CD4-positive, alpha-beta T cell treated with Interleukin-21 for 1 hour (primary cell): ENCODE measurements at places on chromosomes 11 and 22.

- DNase-seq = peak; percentile 63
These were observed 643 bp downstream of the TIGD3 start for GRCh38 chr11:65355013-65355775.

- DNase-seq = no peak
These were observed 2.9 kb downstream of the MYBPC3 start for GRCh38 chr11:47349521-47350095.

GRCh38 chr11:36316049-36316448 is 20.0 kb downstream of the PRR5L start:
- no peak for DNase-seq

DNA sequence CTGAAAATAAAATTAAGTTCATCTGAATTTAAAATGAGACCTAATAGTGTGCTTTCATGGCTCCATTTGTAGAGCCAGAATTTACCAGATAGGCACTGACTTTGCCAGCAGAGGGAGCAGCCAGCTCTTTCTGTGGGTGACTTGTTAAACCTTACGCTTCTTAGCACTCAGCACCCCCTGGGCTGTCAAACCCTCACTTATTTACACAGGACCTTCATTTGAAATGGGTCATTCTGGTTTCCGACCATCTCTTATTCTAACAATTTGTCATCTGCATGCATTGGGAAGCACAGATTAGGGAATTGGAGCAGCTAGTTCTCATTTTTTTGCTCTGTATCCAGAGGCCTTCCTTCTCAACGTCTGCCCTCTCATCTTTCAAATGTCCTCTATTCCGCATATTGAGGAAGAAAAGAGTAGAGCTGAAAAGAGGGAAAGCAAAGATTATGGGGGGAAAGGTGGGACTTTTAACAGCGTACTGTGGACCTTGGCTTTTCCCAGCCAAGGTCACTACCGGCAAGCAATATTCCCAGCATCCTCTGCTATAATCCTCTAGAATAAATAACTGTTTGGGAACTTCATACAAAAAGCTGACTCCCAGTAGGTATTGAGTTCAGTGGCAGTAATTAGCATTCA is 3.1 kb downstream of the ASRGL1 start:
- DNase-seq = peak; percentile 69

- no peak for DNase-seq
These were observed 40.3 kb downstream of the OR5B17 start for GRCh38 chr11:58318532-58318931.

GRCh38 chr11:75668451-75669297 is at the start of gene MAP6:
TSS of gene MAP6 (minus strand) at chr11:75669038. CDS start at chr11:75668369, 669 bp downstream.
- no peak for DNase-seq

DNA sequence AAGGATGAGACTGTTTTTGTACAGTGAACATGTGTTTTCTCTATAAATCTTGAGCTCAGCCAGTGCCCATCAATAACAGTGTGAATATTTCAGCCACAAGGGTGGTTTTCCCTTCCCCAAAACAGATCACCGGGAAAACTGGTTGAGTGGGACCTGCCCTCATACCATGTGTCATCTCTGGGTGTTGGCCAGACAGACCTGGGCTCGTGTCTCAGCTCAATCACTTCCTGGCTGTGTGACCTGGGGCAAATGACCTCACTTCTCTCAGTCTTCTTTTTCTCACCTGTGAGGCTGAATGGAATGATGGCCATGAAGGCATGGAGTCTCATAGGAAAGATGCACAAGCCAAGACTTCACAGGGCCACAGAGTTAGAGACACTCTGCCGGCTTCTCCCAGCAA is 74.7 kb downstream of the COMMD9 start:
- no peak for DNase-seq
